ENCODE measurements at places on chromosomes 6 and 20. TPM values are rescaled to one million over a fixed set of nuclear protein-coding genes. Genes with fewer than 3 reads are reported as not detected.

MCCD1 gene
- not detected for total RNA-seq

TOX2 gene
- total RNA-seq, result 1.3 TPM

BPI gene
- total RNA-seq, result 0.84 TPM

TCP11 gene
- 0.84 TPM for total RNA-seq
